Astrocyte of the cerebellum (primary cell): ENCODE measurements at places on chromosomes 16 and 17.

DNA sequence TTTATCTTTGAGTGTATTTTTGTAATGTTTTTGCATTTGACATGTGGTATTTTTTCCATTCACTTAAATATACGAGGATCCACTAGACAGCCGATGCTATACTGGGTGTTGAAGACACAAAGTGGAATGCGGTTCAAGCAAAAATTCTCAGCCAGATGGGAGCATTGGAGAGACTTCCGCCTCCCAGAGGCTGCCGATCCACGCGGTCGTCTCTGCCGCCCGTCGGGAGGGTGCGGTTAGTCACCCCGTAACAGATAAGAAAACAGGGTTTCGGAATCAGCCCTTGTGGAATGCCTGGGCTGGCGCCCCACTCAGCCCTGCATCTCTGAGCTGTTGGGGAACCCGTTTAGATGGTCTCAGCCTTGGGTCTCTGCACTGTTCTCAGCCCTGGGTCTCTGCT lies 7.3 kb downstream of the GSE1 start:
- no peak for DNase-seq

GRCh38 chr16:69064124-69064763 lies 41.2 kb upstream of the HAS3 start:
- DNase-seq, result no peak

GRCh38 chr16:31224092-31224955 lies 7.4 kb upstream of the PYDC1 start:
- DNase-seq, result no peak

GRCh38 chr16:30927789-30928378 lies 4.5 kb downstream of the FBXL19 start:
- no peak for DNase-seq

- no peak for DNase-seq
Measured at GRCh38 chr16:5885521-5885920, 787.9 kb upstream of the EEF2KMT start.

DNA sequence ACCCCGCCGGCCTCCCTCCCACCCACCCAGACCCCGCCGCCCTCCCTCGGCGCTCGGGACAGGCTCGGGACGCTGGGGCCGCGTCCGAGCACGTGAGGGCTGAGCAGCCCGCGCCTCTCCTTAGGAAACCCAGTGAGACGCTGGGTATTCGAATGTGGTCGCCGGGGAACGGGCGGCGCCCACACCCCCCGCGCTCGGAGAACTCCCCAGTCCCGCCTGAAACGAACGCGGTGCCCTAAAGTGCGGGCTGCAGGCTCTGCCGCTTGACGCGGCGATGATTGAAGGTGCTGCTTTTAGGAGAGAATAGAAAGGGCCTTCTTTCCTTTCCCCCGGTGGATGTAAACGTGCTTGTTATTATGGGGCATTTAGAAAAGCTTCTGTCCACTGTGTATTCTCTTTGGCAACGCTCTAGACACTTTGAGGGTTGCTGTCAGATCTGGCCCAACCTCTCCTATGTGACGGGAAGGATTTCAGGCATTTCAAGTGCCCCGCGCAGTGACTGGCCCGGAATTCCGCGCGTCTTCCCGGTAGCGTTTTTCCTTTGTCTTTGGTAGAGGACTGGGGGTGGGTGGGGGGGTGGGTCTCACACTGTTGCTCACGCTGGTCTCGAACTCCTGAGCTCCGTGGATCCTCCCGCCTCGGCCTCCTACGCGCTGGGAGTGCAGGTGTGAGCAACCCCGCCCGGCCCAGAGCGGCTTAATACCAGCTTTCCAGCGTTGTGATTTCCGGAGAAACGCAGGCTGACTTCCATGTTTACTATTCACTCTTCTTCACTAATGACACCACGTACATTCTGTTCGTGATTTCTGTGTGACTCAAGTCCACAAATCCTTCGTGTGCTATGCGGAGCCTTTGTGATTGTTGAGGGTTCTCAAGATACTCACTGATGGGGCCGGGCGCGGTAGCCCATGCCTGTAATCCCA lies 21.8 kb upstream of the FOXK2 start:
- DNase-seq, result no peak

DNA sequence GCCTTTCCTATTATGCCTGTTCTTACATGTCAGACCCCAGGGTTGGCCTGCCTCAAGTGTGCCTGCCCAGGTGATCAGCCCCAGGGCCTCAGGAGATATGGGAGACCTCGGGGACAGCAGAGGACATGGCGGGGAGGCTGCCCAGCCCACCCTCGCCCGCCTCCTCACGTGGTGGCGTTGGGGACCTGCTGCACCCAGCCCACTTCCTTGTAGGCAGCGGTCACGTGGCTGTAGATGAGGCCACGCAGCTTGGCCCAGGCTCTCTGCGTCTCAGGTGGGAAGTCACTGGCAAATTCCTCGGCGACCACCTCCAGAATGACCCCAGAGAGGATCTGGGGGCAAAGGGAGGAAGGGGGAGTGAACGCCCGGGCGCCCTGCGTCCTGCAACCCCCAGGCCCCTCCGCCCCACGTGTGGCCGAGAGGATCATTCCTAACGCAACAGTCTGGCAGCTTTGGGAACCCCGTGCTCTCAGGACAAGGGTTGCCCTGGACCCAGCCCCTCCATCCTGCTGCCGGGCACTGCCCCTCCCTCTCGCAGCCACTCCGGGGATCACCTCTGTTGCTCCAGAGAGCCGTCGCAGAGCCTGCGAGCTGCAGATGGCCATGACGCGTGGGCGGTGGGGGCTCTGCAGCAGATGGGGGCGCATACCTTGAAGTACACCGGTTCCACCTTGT lies 6.6 kb downstream of the CYGB start:
- no peak for DNase-seq

- DNase-seq, result no peak
Measured at GRCh38 chr17:74466111-74466827, at the start of gene CD300A. Gene CD300A (plus strand): TSS chr17:74466634. CDS start chr17:74466704, 70 bp downstream.

DNA sequence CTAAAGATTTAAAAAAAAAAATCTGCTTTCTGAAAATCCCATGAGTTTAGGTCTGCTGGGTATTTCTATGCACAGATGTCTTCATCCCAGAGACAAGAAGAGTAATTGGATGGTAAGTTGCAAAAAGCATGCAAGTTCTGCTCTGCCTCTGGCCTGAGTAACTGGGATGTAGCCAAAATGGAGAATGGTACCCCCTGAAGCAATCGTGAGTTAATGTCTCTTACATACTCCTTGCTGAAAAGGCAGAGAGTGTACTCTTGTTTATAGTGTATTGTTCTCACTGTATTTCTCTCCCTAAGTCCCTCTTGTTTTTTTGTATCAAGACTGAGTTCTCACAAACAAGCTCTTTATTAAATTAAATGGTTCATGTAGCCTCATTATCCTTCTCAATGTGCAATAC lies 259.0 kb downstream of the IRX3 start:
- peak; percentile 5 for DNase-seq

- peak; percentile 91 for DNase-seq
Measured at GRCh38 chr16:77298418-77299360, 99.5 kb downstream of the SYCE1L start.

- no peak for DNase-seq
Measured at GRCh38 chr16:55283812-55284717, 39.9 kb upstream of the IRX6 start.

GRCh38 chr17:740240-741017 lies 8.0 kb downstream of the TLCD3A start:
- DNase-seq, result no peak

- peak; percentile 80 for DNase-seq
Measured at GRCh38 chr17:9371019-9371418, 204.6 kb downstream of the STX8 start.

DNA sequence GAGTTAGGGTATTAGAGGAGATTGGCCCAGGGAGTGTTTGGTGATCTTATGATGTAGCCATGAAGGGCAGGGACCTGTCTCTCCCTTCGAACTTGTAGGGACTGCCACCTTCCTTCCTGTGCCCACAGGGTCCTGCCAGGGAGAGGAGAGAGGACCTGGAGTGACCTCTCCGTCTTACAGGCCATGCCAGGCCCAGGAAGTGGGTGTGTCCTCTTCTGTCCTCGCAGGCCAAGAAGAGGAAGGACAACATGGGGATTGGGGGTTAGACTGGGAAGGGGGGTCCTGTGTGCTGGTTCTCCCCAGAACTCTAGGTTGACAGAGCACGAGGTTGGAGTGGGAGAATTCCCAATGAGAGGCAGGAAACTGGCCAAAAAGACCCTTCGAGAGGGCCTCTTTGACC lies 43.4 kb upstream of the TAC4 start:
- no peak for DNase-seq
